Cardiac muscle cell (in vitro differentiated cells and primary cell): ENCODE measurements at places on chromosomes 6 and 20.

- DNase-seq = peak; percentile 53
These were observed 64.3 kb downstream of the ANKS1A start for GRCh38 chr6:34953061-34954025.

DNA sequence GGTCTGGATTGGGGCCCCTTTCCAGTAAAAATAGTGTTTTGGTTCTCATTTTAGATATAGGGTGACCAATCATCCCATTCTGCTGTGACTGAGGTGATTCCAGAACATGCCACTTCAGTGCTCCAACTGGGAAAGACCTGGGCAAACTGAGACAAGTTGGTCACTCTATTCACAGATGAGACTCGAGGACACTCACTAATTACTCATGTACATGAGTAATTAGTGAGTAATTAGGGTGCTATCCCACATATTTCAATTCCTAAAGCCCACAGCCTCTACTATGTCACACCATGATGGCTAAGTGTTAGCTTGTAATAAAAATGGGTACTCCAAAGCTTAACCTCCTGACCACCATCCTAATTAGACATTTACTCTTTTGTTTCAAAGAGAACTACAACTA, 86.0 kb downstream of the CBLN4 start:
- DNase-seq = no peak

- DNase-seq = peak; percentile 60
These were observed 292.1 kb downstream of the CDKAL1 start for GRCh38 chr6:20826378-20826777.

DNA sequence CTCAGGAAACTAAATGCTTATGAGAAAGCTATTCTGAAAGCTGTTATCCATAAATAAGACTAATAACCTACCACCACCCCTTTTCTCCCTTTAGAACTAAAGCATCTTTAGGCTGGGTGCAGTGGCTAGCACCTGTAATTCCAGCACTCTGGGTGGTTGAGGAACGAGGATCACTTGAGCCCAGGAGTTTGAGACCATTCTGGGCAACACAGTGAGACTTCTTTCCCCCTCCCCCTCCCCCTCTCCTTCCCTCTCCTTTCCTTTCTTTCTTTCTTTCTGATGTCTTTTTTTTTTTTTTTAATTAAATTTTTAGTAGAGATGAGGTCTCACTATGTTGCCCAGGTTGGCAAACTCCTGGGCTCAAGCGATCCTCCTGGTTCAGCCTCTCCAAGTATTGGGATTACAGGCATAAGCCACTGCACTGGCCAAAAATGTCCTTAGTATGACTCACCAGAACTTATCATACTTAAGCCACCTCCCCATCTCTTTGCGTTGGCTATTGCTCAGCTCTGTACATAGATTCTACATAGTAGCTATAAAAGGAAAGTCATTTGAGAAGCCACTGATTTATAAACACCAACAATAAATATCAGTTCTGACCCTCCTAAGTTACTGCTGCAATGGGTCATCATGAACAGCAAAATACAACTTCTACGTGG, 54.8 kb upstream of the SPDEF start:
- DNase-seq = peak; percentile 83

GRCh38 chr20:312067-312466, 13.3 kb upstream of the SOX12 start:
- no peak for DNase-seq

GRCh38 chr6:36219081-36219480, 22.5 kb downstream of the BRPF3 start:
- no peak for DNase-seq

DNA sequence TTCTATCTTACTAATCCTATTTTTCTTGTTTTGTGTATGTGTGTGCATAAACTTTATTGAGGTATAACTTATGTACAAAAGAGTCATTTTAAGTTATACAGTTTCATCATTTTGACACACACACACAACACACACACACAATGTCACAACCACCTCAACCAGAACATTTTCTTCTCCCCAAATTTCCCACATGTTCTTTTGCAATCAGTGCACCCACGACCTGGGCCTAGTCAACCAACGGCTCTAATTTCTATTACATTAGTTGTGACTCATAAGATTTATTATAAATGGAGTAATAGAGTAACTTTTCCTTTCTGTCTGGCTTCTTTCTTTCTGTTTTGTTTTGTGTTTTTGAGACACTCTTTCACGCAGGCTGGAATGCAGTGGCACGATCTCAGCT, 9.8 kb upstream of the POM121L2 start:
- no peak for DNase-seq

DNA sequence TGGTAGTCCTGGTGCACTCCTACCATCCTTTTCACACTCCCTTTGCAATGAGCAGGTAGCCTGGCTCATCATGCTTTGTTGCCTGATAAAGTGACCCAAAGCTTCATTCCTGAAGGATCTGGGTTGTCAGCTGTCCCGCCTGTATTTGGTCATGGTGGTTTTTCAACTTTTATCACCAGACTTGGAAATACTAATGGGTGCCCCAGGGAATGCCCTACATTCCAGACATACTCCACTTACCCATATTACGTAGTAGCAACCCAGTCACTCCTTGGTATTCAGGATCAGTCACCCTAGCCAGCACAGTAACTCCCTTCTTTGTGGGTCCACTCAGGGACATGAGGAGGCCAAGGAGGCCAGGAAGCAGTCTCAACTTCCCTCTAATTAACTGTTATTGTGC, 199.2 kb downstream of the MAFB start:
- no peak for DNase-seq
